C1 segment of cervical spinal cord (tissue), 14 donors: ENCODE measurements at places on chromosomes 1 and 21.
A peak's percentile ranks its signal among the peaks of the same experiment; 100 is the strongest.

GRCh38 chr21:34771512-34772028 is 102.8 kb downstream of the CLIC6 start:
- no peak for DNase-seq

- peak; percentile 36 for DNase-seq
Measured at GRCh38 chr1:43975249-43975961, 645 bp downstream of the ATP6V0B start.

GRCh38 chr21:32043458-32043857 is 170.6 kb downstream of the HUNK start:
- DNase-seq, result no peak

GRCh38 chr1:210727709-210728108 is 399.0 kb downstream of the HHAT start:
- DNase-seq, result no peak

DNA sequence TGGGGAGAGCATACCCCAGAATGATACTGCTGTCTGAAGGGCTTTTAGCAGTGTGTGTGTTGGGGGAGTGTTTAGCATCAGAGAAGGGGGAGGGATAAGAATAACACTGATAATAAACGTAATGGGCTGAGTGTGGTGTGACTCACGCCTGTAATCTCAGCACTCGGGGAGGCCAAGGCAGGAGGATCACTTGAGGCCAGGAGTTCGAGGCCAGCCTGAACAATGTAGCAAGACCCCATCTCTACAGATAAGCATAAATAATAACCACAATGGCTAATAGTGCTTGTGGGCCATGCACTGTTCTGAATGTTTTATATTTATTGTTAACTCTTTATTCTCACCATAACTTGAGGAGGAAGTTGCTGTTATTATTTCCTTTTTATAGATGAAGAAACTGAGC is 2.6 kb upstream of the LEFTY2 start:
- DNase-seq, result no peak

GRCh38 chr1:41891199-41891896 is 27.4 kb downstream of the HIVEP3 start:
- DNase-seq, result peak; percentile 46

GRCh38 chr1:111856411-111857185 is 100.9 kb downstream of the DDX20 start:
- no peak for DNase-seq

DNA sequence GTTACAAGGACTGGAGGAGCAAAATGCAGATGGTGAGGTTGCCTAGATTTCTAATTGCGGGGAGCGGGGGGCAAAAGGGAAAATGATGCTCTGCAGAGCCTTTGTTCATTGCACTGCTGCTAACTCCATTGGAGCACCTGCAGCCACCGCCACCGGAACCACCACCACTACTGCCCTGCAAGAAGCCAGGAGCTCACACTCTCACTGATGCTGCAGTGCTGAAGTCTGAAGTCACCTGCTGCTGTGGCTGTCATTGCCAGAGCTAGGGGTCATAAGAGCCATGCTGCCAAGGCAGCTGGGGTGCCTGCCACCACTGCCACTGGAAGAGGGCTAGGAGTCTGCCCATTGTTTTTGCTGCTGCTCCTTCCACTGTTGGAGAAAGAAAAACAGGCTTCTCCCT is 7.3 kb upstream of the HPCAL4 start:
- no peak for DNase-seq

DNA sequence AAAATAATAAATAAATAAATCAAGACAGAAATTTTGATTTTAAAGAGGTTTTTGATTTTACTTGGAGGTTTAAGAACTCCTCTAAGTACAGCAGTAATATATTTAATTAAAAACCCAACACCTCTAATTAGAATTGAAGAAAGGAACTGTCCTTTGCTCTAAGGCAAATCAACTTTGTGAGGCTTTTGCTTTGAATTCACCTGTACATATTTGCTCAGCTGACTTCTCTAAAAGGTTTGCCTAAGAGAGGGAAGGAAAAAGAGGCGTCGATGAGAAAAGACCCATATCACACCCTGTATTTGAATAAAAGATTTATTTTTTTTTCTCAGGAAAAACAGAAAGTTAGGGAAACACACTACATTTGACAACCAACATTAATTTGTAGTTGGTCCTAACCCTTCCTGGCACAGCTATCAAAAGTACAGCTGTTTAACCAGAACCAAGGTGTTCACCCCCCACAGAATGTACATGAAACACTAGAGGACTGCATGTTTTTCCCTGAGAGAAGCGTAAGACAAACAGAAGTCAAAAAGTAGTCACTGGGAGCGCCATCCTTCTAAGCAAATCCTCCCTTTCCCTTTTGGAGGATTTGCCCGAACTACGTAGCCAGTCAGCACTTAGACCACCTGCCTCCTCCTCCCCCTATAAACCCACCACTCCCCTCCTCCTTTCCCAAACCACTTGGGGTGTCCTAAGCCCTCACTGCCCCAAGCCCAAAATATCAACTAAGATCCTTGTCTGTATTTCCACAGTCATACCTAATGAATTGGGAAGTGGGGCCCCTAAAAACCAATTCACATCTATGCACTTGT is 4.9 kb downstream of the MCL1 start:
- DNase-seq, result no peak

DNA sequence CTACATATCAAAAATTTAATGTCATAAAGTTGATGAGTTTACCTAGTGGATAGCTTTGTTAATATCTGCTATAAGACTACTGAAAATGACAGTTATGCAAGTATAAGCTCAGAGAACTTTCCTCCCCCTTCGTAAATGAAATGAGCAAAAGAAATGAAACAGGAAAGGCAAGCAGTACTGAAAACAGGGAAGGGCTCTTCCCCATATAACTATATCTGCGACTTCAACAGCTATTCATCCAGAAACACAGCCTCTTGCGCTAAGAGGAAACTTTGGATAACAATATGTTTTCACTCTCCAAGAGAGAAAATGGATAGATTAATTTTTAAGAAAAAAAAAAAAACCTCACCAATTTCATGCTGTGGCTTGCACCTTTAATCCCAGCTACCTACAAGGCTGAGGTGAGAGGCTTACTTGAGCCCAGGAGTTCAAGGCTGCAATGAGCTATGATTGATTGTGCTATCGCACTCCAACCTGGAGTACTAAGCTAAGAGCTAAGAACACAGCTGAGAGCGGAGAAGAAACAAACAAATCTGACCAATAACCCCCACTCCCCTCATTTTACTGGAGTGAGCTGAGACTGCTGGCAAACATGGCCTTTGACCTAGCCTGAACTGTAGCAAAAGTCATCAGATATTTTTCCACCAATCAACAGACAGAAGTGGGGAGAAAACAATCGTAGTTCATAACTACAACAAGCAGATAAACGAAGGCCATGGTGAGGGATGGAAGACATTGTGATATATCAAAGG is 29.0 kb downstream of the METTL18 start:
- DNase-seq, result no peak

GRCh38 chr1:7299994-7300393 is 471.1 kb upstream of the VAMP3 start:
- no peak for DNase-seq

DNA sequence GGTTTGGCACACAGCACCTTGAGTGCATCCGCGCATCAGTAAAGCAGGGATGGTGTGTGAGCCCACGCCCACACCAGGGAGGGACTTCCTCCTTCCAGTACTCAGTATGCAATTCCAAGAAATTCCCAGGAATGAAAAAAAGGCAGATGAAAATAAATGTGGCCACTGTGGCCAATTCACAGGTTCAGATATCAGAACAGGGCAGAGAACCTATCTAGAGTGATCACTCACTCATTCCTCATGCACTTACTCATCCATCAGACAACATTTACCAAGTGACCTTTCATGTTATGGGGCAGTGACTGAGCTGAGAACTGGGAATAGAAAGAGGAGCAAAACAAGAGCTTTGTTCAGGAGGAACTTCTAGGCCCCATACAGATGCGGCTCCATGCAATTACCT is 113.7 kb downstream of the ZSCAN20 start:
- DNase-seq, result no peak

- no peak for DNase-seq
Measured at GRCh38 chr21:15437883-15438282, 291.9 kb upstream of the USP25 start.

GRCh38 chr1:46300673-46301405 is 2.6 kb downstream of the LRRC41 start:
- DNase-seq, result peak; percentile 26

GRCh38 chr1:232726048-232726779 is 79.0 kb upstream of the MAP10 start:
- no peak for DNase-seq

GRCh38 chr1:121459235-121459634 is 274.5 kb downstream of the SRGAP2C start:
- DNase-seq, result no peak

DNA sequence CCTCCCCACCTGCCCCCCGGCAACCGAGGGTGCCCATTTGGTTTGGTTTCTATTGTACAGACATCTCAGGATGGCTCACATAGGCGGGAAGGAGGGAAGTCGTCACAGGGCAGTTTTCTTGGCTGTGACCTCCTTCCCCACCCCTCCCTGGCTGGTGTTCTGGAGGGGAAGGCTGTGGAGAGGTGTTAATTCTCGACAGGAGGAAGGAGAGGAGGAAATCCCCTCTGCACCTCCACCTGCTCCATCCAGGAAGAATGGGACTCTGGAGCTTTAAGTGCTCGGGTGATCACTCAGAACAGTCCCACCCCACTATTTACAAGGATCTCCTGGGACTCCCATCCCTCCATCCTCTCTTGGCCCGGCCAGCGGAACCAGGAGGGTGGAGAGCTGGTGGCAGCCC is 7.6 kb downstream of the MEX3A start:
- DNase-seq, result no peak

GRCh38 chr21:36211660-36212512 is 55.3 kb downstream of the DOP1B start:
- DNase-seq, result no peak

DNA sequence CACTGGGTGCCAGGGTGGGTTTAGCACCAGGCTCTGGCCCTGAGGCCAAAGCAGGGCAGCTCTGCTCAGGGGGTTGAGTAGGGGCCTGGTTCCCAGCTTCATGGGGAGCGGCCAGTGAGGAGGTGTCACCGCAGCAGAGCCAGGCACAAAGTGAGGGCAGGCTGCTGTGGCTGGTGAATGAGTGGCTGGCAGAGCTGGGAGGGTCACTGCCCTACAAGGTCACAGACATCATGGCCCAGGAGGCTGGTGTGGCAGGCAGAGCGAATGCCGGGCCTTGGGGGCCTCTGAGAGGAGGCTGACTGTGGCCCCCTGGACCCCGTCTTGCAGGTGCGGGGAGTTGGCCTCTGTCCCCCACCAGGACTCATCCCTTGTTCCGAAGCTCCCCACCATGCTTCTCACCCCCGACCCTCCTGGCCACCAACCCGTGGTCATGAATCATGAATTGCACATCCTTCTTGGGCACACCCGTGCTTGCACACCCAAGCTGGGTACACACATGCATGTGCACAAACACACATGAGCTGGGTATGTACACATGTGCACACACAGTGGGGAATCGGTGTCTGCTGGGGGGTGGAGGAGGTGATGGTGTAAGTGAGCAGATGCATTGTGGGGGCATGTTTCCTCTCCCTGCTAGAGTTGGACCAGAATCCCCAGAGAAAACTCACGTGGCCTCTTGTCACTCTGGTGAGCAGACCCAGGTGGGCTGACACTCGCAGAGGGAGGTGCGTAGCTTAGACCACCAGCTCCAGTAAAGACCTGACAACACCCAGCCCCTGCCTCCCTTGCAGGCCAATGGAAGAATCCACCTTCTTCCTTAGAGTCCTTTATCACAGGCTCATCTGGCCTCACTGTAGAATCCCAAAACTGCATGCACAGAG is 4.8 kb upstream of the GNB1 start:
- no peak for DNase-seq

DNA sequence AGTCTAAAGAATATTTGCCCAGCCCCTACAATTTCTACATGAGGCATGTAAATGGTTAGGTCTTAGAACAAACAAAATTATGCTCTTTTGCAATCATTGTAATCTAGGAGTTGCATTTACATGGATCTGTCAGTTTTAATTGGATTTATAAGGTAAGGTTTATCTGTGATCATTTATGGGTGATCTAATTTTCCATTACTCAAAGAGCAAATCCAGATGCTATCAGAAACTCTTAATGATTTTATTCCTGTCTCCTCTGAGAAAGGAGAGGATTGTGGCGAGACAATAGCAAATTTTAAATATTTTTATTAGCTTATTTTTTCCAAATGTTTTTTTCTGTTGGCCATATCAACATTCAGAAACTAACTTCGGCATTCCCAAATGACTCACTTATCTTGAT is 14.2 kb upstream of the NEGR1 start:
- no peak for DNase-seq

- DNase-seq, result no peak
Measured at GRCh38 chr1:69175053-69175452, 392.7 kb upstream of the LRRC7 start.

DNA sequence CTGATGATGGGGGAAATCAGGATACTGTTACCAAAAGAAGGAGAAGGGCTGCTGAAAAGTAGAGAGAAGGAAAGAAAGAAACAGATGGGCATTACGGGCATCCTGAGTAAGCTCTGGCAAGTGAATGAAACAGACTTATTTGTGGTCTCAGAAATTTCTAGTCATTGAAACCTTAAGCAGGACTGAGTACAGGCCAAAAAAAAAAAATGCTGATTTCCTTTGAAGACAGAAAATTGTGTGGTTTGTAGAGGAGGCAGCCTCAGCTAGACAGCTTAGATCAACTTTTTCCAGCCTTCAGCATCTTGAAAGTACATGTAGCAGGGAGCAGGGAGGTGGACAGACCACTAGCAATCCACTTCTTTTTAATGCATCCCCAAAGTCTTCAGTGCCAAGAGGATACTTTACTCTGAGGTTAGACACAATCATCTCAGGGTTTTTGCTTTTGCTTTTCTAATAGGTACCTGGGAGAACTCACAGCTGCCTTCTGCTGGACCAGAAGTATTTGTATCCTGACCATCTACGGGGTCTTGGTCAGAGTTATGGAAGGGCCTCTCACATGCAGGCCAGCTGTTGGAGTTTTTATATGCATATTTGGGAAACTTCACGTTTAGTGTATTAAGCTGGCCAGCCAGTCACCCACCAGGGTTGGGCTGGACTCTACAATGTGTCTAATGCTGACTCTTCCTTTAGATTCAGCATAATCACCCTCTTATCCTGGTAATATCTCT is 10.6 kb upstream of the CAPZB start:
- no peak for DNase-seq

GRCh38 chr1:70247768-70248167 is 26.6 kb downstream of the SRSF11 start:
- DNase-seq, result no peak

DNA sequence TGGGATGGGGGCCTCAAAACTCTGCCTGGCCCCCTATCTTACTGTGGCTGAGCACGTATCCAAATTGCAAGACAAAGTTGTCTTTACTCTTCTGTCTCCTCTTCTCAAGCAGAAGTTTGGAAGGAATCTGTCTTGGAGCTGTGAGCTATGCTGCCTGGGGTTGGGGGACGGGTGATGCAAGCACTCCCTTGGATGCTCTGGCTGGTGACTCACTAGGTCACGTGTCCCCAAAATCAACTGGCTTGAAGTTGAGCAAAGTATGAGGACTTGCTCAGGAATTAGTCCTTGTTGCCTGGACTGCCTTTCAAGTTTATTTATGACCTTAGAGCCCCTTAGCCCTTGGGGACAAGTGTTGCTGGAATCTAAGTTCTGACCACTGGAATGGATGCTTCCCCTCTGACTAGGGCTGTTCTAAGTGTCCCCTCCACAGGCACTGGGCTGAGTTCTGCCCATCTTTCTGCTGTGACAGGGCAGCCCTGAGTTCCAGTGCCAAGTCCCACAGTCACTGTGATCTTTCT is 269.5 kb downstream of the HHAT start:
- DNase-seq, result no peak
